Bronchial epithelial cell (primary cell): ENCODE measurements at places on chromosomes 3 and 15.
A peak's percentile ranks its signal among the peaks of the same experiment; 100 is the strongest.

- peak; percentile 80 for DNase-seq
Observed at GRCh38 chr3:197494366-197495058, 61.3 kb downstream of the BDH1 start.

- DNase-seq, result peak; percentile 58
Observed at GRCh38 chr15:82709421-82710207, at the start of gene AP3B2. Gene AP3B2, minus strand, starts transcription at chr15:82709875. Its CDS starts 169 bp downstream, at chr15:82709706.

- DNase-seq, result peak; percentile 40
Observed at GRCh38 chr15:73959012-73959581, 32.8 kb downstream of the LOXL1 start.

DNA sequence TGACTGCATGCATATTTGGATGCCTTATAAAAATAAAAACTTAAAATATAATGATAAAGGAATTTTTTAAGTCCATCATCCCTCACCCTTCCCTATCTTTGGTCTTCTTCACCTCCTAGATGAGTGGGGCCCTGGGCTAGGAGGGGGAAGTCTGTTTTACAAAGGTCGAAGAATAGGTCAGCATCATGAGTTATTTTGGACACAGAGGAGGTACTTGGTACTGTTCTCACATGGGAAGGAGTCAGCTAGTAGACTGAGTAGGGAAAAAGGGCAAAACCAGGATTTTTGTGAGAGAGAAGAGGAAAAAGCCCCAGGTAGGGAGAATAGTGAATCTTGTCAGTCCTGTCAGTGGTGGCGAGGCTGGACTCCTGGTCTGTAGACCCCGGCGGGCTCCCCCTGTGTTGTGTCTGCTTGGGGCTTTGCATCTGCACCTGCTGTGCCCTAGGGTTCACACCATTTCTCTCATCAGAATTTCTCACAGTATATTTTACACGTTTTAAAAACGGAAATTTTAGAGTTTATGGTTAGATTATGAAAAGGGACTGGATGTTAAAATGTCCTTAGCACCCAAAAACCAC lies 17.2 kb downstream of the GCSAM start:
- no peak for DNase-seq

GRCh38 chr3:72900048-72900447 lies 12.2 kb downstream of the GXYLT2 start:
- DNase-seq, result no peak

DNA sequence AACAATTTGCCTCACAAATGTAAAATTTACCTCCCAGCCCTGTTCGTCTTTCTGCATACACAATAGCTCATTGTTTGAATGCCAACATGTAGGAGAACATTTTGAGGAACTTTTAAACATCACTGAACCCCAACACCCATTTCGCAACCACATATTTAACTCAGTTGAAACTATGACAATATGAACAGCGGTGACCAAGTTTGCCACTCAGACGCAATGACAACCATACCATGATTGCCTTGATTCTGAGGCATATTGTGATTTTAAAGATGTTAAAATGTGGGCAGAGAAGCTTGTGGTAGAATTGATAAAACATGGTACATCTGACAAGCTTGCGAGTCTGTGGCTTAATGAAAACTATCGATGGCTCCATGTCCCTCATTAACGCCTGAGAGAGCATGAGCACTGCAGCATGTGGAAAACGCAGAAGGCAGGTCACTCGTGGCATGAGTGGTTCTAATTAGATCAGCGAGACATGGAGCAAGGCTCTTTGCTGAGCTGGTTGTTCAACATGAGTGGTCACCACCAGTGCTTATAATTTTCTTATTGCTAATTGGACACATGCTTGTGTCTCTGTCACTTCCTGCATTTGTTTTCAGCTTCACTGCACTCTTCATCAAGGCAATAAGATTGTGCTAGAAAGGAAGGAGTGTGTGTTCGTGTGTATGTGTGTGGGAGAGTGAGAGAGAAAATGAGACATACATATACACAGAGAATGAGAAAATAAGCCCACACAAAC lies 116.8 kb downstream of the CHST2 start:
- DNase-seq, result no peak

- DNase-seq, result no peak
Observed at GRCh38 chr15:57281321-57281720, 95.0 kb upstream of the CGNL1 start.

- no peak for DNase-seq
Observed at GRCh38 chr3:38598791-38599190, 50.7 kb downstream of the SCN5A start.

- DNase-seq, result peak; percentile 87
Observed at GRCh38 chr3:58102976-58103451, 94.8 kb downstream of the FLNB start.

DNA sequence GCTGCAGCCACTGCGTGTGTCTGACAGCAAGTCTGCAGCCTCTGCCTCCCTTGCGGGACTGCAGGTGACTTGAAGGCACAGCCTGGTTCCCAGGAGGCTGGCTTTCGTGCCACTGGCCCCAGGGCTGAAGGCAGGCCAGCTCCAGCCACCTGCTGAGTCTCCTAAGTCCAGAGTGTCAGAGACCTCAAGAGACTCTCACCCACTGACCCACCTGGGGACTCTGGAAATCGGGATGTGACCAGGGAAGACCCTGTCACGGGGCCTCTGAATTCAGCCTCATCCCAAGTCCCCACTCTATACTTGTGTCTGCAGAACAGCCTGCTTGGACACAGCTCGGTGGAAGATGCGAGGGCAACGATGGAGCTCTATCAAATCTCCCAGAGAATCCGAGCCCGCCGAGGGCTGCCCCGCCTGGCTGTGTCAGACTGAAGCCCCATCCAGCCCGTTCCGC lies 16.3 kb downstream of the ISG20 start:
- no peak for DNase-seq

DNA sequence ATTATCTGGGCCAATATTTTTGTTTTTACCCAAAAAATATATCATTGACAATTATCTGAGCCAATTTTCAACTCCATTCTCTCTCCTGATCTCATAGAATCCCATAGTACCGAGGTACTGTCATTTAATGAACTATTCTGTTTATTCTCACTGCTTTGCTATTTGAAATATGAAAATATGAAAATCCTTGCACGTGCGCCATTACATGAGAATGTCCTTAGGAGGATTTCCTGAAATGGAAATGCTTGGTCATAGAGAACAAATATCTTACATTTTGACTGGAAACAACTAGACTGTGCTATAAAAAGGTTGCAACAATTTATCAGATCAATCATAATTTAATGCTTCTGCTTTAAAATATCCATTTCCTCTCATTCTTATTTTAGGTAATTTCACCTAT lies 18.3 kb downstream of the FRMD4B start:
- DNase-seq, result no peak

DNA sequence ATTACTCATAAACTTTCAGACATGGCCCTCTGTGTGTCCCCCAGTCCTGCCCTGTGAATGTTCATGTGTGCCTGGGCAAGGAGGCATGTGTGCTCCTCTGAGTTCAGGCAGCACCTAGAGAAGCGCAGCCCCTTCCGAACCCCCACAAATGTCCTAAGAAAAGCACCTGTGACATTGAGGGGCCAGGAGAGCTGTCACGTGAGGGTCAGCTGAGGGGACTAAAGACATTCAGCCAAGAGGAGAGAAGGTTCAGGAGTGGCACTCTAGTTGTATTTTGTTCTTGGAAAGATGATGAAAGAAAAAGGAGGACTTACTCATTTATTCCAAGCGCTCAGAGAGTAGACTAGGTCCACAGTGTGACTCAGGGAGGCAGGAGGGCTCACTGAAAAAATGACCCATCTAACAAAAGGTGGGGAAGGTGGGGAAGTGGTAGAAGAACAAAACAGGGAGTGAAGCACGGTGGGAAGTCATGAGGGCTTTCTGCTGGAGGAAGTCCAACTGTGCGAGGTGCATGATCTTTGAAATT lies 28.1 kb upstream of the ELP6 start:
- no peak for DNase-seq

DNA sequence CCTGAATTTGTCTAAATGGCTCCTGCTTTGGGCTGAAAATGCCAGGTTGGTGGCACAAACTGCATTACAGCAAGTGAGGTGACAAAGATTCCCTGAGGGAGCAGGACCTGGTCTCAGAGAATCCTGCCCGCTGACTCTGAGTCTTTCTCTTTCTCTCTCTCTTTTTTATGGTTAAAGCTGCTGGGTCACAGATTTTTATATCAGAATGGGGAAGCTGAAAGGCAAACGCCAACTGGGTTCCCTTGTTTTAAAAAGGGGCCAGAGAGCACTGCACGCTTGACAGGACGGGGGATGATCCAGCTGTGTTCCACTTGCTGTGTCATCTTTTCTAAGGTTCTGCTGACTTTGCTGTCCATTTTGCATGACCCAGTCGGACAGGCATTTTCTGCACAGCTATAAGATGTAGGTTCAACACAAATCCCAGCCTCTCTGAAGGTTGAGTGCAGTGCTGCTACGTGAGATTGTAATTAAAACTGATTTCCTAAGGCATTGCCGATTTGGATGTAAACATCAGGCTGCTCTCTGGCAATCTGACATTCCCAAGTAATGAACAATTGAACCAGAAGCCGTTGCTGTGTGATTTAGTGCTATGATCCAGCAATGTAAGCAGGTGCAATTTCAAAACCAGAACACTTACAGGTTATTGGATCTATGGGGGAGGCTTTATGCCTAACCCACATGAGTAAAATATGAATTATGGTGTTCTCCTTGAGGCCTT lies 25.8 kb downstream of the ARHGEF3 start:
- no peak for DNase-seq

GRCh38 chr3:12870942-12871341 lies 29.6 kb upstream of the RPL32 start:
- DNase-seq, result no peak

- DNase-seq, result no peak
Observed at GRCh38 chr3:106491796-106492195, 623.0 kb upstream of the CBLB start.
